Stimulated activated CD8-positive, alpha-beta memory T cell treated with anti-CD3 and anti-CD28 coated beads, Interleukin-15, amount 100 ng/mL, for 1 hour (primary cell): ENCODE measurements at places on chromosomes 2 and 18.

DNA sequence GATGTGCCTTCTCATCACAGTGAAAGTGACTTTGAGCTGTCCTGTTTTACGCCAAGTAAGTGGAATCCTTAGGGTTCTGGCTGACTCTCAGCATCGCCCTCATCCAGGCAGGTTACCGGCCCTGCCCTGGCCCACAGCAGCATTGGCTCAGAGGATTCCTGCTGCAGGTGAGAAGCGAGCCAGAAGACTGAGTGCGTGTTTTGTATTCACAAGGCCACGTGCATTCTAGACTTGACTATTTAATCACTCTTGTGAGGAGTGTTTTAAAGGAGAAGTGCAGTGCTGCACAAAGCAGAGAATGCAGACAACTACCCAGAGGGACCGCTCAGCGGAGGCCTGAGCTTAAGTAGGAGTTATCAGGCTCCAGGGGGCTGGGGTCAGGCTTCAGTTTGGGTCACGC, 48.3 kb downstream of the LAMA3 start:
- no peak for DNase-seq

DNA sequence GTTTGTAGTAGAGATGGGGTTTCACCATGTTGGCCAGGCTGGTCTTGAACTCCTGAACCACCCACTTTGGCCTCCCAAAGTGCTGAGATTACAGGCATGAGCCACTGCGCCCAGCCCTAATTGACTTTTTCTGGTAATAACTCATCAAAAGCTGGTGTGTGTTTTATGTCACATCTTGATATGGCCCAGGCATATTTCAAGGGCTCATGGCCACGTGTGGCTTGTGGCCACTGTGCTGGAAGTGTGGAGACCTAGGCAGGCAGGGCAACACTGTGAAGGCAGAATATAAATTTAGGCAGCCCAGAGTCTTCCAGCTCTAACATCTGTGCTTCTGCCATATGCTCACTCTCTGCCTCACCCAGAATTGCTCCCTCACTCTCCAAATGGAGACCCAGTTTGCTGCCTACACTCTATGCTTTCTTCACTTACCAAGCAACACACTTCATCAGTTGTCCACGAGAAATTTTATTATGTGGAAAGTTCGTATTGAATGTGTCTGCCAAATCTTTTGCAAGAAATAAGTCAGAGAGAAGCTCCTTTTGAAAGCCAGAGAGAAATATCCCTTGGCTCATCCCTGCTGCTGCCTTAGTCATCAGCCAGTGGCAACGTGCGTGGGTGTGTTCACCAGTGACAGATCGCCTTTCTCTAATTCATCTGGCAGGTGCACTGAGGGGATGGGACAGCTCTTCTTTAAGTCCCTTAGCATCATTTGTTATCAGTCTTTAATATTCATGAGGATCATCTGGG, 129.4 kb upstream of the CXCR4 start:
- DNase-seq = no peak

- DNase-seq = no peak
Observed at GRCh38 chr2:160417745-160418397, 75.7 kb downstream of the RBMS1 start.

DNA sequence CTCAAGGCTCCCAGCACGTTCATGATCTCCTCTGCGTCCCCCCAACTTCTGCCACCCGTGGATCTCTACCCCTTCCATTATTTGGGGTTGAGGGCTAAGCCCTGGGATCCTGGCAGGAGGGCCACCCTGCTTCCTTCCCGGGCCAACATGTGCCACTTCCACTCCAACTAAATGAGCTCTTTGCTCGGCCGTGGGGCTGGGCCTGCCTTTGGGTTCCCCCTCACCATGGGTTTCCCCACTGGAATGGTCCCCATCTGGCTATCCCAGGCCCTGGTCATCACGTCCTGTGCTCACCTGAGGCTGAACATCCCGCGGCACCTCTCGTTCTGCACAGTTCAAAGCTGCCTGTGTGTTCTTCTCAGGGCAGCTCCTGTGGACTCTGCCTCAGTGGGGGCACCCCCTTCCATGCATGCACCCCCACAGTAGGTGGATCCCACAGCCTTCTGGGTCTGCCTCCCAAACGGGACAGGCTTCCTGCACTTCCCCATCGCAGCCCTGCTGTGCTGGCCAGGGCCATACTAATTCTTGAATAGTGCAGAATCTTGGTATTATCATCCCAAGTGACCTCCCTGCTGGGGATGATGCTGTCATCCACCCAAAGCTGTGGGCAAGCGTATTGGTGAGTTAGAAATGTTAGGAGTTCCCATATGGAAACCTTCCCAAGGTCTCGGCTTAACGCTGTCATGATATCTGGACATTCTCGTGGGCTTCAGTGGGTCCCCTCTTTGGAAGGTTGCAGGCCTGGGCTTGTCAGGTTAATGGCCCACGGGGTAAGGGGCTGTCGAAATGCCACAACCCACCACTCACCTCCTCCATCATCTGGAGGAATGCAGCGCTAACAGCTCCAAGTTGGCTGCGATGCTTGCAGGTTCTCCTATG, 150.5 kb upstream of the TWIST2 start:
- DNase-seq = no peak

GRCh38 chr2:164662066-164662465, 40.8 kb upstream of the GRB14 start:
- no peak for DNase-seq

- DNase-seq = no peak
Observed at GRCh38 chr18:37578886-37579513, 13.4 kb upstream of the CELF4 start.

- no peak for DNase-seq
Observed at GRCh38 chr2:103618112-103618511, 856.3 kb downstream of the TMEM182 start.

- DNase-seq = no peak
Observed at GRCh38 chr2:160934991-160935390, 225.2 kb upstream of the TANK start.

- no peak for DNase-seq
Observed at GRCh38 chr2:21836719-21837118, 713.0 kb downstream of the TDRD15 start.

GRCh38 chr18:3405713-3406112, 44.3 kb upstream of the TGIF1 start:
- no peak for DNase-seq

- DNase-seq = no peak
Observed at GRCh38 chr2:198641161-198641560, 816.6 kb downstream of the SATB2 start.

- DNase-seq = no peak
Observed at GRCh38 chr18:4510711-4511110, 55.6 kb upstream of the DLGAP1 start.

DNA sequence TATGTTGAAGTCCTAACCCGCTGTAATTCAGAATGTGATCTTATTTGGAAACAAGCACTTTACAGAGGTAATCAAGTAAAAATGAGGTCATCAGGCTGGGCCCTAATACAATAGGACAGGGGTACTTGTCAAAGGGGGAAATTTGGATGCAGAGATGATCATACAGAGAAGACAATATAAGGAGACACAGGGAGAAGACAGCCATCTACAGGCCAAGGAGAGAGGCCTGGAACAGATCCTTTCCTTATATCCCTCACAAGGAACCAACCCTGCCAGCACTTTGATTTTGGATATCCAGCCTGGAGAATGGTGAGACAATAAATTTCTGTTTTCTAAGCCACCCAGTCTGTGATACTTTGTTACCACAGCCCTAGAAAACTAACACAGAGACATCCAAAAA, 104.3 kb downstream of the METTL4 start:
- no peak for DNase-seq

- no peak for DNase-seq
Observed at GRCh38 chr2:216742411-216742810, 47.1 kb upstream of the IGFBP5 start.

DNA sequence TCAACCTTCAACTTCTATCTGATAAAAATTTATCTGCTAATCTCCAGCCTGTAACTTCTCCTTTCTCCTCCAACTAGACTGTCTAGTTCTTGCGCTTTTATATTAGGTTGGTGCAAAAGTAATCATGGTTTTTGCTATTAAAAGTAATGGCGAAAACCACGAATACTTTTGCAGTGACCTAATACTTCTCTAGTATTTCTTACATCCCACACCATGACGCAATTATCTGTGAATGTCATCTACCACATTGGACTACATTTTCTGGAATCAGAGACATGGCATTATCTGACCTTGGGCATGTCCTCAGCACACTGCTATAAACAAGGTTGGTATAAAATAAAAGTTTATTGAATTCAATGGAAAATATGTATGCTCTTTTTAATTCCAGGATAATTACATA, 370.2 kb upstream of the LYPD1 start:
- DNase-seq = no peak

GRCh38 chr2:54636415-54637139, 86.9 kb upstream of the EML6 start:
- DNase-seq = no peak

GRCh38 chr18:63409301-63409700, 13.0 kb downstream of the VPS4B start:
- no peak for DNase-seq

DNA sequence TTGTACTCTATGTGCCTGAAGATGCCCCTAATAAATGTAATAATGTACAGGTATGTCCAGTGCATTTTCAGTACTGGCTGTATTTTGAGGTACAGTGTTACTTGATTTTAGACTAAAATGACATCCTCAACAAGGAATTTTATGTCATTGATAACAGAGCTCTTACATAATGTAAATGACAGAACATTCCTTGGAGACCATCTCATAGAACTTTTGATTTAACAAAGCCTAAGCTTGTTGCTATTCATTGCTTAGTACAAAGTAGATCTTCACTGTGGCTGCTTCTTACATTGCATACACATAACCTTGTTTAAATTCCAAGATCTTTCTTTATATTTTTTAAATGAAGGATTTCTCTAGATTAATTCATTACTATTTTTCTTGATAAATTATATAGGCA, 24.1 kb downstream of the DYNC1I2 start:
- no peak for DNase-seq

DNA sequence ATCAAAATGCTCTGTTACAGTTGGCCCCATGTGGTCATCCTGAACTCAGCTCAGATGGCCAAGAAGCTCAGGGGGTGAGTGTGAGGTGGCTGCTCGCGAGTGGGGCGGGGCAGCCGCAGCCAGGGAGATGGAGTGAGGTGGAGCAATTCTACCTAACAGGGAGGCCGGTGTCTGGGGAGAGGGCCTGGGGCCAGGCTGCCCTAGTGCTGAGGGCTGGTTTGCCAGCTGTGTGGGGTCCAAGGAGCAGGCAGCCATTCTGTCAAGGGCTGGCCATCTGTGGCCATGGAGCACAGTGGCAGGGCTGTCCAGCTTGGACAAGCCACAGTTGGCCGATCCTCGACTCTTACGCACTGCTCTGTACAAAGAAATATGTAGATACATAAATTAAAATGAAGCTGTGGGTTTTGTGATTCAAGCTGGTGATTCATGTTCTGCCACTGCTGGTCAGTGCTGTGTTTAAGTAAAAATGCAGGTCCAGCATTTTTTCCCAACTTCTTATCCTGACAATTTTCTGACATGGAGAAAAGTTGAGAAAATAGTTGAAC, 82.1 kb downstream of the HS6ST1 start:
- no peak for DNase-seq

- DNase-seq = no peak
Observed at GRCh38 chr2:149625671-149626070, 38.1 kb upstream of the MMADHC start.

- DNase-seq = no peak
Observed at GRCh38 chr2:156437272-156437930, 1.2 kb downstream of the GPD2 start.

- DNase-seq = no peak
Observed at GRCh38 chr2:170341684-170342623, 164.0 kb downstream of the MYO3B start.

DNA sequence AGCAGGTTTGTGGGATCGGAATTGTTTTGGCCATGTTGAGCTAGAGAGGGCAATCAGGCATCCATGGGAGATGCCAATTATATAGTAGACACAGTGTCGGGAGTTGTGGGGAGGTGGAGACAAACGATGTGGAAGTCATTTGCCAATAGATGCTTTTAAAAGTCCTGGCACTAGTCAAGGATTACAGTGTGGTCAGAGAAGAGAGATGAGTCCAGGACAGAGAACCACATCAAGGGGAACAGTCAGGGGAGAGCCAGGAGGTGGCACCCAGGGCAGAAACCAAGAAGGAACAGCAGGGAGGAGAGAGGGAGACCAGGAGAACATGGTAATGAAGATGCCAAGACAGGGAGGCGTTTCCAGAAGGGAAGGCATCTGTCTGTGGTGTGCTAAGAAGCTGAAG, 81.2 kb downstream of the ARL4C start:
- DNase-seq = no peak

DNA sequence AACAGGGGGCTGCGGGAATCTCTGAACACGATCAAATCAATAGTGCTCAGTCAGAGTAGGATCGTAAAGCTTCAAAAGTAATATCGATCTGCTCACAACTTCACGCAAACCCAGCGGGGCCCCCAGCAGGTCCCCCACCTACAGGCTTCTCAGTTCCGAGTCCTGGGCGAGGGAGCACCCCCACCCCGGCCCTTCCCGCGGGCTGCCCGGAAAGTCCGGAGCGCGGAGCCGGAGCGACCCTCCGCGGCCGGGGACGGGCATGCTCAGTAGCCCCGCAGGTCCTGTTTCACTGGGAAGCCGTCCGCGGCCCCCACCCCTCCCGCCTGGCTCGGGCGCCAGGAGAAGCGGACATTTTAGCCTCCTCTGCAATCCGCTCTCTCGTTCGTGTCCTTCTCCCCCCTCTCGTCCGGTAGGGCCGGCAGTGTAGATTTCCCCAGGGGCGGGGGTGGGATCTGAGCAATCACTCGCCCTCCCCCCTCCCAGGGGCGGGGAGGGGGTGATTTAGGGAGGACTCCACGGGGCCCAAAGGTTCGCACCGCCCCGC, 3.3 kb upstream of the SPRED2 start:
- no peak for DNase-seq

- DNase-seq = no peak
Observed at GRCh38 chr2:211408483-211408891, 852.1 kb downstream of the CPS1 start.

DNA sequence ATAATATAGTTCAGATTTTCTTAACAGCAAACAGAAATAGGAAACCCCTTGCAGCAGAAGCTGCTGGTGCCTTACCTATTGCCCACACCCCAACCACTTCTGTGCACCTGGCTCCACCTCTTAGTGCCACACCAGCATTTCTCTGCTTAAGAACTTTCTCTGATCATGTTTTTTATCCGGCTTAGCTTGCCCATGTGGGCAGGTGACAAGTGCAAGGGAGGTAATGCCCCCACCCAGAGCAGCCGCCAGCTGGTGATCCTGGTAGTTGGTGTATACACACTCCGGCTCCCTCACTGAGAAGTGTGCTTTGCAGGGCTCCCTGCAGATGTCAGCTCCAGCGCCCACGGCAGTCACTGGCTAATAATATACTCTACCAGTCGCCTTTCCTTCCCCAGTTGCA, 126.3 kb downstream of the ALPK2 start:
- DNase-seq = no peak

- no peak for DNase-seq
Observed at GRCh38 chr2:112942654-112943002, 31.7 kb downstream of the IL37 start.

GRCh38 chr2:105744909-105745853, at the start of gene NCK2:
Gene NCK2 (plus strand): TSS chr2:105744912. CDS start chr2:105855064, 110,152 bp downstream.
- no peak for DNase-seq

DNA sequence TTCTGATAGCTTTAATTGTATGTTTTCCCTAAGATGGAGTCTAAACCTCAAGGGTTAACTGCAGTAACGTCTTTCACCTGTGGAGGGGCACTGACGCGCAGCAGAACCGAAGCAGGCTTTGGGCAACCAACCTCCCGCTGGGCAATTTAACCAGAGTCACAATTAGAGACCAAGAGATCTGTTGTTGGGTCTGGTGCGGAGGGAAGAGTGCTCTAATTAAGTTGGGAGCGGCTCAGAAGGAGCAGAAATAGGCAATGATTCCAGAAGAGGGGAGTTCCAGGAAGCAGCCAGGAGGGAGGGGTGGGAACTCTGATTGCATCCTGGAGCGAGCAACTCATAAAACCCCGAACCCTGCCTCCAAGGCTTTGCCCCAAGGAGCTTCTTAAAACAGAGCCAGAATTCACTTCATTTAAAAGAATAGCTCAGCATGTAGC, 245.8 kb downstream of the PAX3 start:
- no peak for DNase-seq
